ENCODE measurements at places on chromosomes 5 and 9.

GRCh38 chr5:8844206-8844605 lies 701.7 kb downstream of the SEMA5A start:
- no peak for DNase-seq

- no peak for DNase-seq
Observed at GRCh38 chr9:74006935-74007334, 490.2 kb upstream of the RORB start.

GRCh38 chr5:150108711-150109514 lies 22.6 kb upstream of the CSF1R start:
- no peak for DNase-seq

GRCh38 chr9:95667789-95668188 lies 151.0 kb upstream of the PTCH1 start:
- DNase-seq, result no peak

GRCh38 chr5:82205005-82205404 lies 73.1 kb downstream of the RPS23 start:
- DNase-seq, result no peak

DNA sequence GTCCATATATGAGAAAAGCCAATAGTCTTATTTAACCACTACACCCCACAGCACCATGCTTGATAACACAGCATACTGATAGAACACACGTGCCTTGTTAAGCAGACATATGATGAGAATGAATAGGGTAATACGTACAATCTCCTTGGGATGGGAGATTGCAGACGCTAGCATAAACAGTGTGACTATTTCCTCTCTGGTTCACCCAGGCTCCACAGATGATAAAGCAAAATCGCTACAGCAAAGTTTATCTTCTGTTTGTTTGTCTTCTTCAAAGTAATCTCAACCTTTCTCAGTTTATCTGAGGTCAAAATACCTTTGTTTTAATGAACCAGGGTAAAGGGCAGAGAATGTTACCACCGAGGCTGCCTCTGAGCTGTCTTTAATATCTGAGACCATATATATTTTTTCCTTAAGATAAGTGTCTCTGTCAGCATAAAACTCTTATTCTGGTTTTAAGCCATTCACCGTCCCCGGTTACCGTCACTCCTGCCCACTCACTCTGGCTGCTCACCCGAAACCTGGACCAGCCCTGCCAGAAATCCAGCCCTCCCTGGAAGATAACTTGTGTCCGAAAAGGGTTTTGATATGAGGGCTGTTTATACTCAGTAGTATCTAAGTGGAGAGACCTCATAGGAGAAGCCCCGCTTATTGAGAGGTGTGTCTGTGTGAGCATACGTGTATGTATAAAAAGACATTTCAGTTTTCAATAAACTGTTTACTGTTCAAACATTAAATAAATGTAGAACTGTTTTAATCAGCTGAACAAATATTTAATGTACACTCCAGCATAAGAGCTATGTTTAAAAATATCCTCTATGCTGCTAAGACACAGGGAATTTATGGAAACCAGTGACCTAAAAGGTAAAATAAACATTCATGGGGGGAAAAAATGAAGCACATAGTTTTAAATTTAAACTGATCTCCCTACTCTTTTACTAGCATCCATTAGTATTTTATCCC lies 465.4 kb downstream of the RASEF start:
- no peak for DNase-seq

Data from T-cell (primary cell).